Activated naive CD8-positive, alpha-beta T cell treated with anti-CD3 and anti-CD28 coated beads, Interleukin-2, amount 50 U/mL, for 16 hours (primary cell): ENCODE measurements at places on chromosomes 1 and 21.

- DNase-seq, result no peak
Observed at GRCh38 chr1:178527117-178527516, 14.2 kb downstream of the TEX35 start.

GRCh38 chr1:93681101-93681988, at the start of gene BCAR3:
Gene BCAR3, minus strand, starts transcription at chr1:93681837. Its CDS starts 6,907 bp downstream, at chr1:93674930.
- no peak for DNase-seq

DNA sequence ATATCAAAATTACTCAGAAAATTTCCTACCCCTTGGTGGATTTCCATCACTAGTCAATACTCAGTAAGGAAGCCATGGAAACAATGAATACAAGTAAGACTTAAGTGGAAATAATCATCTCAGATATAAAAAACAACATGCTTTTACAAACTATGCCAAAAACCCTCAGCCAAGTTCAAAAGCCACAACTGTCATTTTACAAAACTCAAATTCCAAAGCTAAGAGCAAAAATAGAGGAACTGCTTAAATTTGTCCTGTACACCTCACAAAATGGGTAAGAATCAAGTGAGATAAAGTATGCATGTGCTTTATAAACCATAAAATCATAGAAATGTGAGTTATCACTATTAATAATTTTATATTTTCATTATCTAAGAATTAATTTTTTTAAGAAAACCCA, 9.6 kb downstream of the TMCO1 start:
- DNase-seq, result no peak

DNA sequence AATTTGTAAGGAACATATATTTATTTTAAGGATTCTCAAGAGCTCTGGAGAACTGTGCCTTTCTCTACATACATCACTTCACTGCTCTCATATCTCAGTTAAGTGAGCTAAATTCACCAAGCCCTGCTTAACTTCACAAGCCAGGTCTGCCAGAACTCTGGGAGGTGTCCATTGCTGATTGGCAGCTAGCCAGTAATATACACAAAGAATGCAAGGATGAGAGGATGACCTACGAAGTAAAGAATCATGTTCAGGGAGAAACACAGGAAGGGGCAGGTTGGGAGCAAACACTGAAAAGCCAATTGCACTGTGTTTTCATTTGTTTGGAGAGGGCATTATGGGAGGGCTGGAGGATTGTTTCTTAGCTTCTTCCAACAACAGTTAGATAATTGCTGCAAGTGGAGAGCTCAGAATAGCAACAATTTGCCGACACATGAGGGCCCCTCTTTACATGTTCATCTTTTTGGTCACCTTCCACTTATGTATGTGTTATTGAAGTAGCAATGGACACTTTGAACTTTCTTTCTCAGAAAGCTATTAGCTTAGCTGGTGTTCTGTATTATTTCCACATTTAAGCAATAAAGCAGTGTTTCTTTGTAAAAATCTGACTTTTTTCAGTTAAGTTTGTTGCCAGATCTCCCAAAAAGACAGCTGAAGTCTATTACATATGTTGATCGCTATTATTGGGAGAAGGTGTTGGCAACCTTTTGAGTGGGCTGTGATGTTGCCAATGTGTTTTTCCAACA, 254.8 kb downstream of the LTN1 start:
- DNase-seq, result no peak

GRCh38 chr1:39427374-39427773, 64.1 kb upstream of the BMP8A start:
- DNase-seq, result no peak

GRCh38 chr1:156638189-156638985, 3.5 kb upstream of the BCAN start:
- DNase-seq, result no peak

DNA sequence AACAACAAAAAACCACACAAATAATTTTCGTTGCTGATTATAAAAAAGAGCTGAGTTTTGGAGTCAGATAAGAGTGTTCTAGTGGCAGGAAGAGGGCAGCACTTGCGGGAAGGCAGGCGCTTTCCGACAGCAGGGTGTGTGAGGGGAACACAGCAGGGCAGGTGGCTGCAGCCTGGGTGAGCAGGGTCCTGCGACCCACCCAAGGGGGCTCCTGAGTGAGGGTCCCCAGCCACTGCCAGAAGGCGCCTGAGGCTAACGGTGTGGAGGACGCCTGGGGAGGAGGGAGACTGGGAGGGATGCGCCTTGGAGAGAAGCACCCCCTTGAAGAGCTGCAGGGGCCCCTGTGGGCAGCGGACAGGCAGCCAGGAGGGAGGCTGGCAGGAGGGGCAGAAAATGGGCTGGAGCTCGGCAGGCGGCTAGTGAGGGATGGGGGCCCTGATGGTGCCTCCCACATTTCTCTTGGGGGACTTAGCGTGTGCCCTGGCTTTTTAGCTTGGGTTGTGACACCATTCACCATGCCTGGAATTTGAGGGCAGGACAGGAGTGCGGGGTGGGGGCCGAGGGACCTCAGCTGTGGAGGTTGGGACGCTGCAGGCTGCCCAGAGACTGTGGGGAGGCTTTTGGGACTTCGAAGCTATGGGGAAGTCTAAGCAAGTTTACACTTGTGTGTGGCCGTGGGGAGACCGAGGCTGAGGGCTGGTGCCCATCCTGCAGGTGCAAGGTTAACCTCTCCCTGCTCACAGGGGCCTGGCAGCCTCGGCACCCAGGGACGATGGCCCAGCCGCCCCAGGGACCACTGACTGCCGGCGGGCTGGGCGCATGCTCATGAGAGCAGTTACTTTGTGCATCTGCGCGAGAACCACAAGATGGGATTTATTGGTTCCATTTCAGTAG, 111.4 kb downstream of the SIK1 start:
- no peak for DNase-seq

- no peak for DNase-seq
Observed at GRCh38 chr1:43834280-43835081, 99.1 kb upstream of the ARTN start.

DNA sequence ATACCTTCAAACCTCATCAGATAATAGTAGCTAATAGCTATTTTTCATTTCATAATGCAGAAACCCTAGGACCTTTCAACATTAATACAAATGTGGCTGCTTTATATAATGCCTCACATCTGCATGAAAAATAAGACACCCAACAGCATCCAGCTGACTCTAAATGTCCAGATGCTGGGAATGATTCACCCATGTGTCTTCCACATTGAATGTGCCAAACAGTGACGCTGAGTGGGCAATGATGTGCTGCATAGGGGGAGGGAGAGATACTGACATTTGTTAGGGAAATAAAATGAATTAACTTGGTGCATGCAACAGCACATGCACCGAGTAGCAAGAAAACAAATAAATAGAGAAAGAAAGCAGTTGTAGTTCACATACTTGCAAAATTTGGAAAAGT, 199.3 kb downstream of the DSCAM start:
- no peak for DNase-seq

DNA sequence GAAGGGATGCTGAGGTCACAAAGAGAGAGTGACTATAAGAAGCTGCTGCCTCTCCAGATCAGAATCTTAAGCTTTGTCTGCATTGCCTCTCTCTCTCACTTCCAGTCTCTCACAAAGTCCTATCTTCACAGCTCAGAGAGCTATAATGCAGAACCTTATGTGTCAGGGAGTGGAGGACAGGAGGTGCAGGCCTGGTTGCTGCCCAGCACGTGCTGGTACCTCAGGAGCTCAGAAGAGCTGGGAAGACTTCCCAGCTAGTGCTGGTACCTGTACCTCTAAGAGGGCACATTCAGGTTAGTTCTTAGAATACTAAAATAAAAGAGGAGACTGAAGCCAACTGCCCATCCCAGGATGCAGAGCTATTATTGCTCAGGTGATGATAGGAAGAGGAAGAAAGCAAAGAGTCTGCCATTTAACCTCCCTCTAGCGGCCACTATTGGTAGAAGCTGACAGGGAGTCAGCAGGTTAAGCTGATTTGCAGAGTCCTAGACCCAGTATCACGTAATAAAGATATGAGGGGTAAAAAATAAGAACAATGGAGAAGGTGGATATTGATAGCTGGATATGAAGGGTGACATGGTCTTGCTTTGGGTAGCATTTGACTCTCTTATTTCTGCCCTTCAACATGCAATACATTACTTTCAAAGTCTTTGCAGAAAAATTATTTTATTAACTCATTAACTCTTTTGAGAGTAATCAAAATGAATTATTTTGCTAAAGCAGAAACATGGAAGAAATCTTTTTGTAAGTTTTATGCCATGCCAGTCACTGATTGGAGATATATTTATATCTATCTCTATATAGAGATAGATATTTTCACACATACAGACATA, 138.1 kb upstream of the HMCN1 start:
- peak; percentile 2 for DNase-seq

- DNase-seq, result no peak
Observed at GRCh38 chr1:94807742-94808491, 12.2 kb upstream of the SLC44A3 start.

GRCh38 chr1:5428351-5428750, 563.9 kb downstream of the NPHP4 start:
- no peak for DNase-seq

GRCh38 chr1:77421504-77422233, 139.8 kb downstream of the AK5 start:
- no peak for DNase-seq

DNA sequence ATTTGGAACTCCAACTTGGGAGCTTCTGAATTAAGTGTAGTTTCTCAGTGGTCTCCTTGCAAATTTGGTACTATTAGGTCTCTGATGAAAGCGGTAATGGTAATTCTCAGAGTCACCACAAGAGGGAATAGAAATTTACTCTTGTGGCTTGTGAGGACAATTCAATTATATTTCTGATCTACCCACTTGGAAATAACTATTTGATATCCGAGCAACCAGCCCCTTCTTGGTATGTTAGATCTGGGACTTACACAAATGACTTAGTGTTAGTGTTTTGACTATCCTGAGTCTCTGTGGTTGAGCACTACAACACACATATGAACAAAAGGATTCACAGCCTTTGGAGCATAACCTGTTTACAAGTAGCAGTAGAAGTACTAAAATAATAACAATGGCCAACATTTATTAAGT, 68.1 kb downstream of the RPS6KA1 start:
- DNase-seq, result no peak

DNA sequence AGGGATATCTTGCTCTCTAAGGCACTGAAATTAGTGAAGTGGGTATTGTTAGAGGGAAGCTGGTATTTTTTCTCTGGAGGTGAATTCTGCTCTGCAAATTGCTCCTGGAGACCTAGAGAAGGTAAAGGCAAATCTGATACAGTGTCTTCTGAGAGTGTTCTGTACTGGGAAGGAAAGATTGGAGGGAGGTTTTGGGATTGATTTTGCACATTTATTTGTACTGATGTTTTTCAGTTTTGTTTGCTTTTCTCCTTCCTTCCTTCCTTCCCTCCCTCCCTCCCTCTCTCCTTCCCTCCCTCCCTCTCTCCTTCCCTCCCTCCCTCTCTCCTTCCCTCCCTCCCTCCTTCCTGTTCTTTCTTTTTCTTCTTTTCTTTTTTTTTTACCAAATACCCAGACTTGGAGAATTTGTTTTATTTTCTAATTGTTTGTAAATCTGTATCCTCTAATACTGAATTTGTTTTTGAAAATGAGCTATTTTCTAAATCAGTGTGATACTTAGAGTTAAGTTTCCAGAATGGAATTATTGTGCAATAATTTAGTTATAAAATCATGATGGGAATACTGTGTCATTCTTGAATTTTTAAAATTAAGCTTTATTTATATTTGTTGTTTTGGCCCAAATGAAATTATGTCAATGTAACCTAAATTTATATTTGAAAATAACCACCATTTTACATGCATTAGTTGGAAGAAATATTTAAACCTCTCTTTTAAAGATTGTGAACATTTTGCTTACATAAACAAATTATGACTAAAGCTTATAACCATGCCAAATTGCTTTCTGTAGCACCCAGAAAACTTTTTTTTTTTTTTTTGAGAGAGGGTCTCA, 4.9 kb downstream of the CMPK1 start:
- no peak for DNase-seq

DNA sequence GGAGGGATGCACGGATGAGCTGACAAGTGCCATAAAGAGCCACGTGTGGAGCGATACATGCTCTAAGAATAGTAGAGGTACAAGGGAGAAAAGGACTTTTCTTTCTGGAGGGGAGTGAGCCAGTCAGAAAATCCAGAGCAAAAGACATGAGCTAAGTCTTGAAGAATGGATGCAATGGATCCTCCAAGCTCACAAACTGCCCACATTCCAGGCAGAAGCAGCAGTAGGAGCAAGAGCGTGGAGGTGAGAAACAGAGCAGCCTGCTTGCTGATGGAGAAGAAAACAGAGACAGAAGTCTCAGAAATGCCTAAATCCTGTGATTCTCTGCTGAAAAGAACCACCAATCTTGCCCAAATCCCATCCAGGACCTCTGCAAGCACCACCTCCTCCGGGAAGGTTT, 78.2 kb upstream of the RALGPS2 start:
- no peak for DNase-seq

GRCh38 chr1:215022741-215023141, 59.8 kb upstream of the KCNK2 start:
- DNase-seq, result no peak

DNA sequence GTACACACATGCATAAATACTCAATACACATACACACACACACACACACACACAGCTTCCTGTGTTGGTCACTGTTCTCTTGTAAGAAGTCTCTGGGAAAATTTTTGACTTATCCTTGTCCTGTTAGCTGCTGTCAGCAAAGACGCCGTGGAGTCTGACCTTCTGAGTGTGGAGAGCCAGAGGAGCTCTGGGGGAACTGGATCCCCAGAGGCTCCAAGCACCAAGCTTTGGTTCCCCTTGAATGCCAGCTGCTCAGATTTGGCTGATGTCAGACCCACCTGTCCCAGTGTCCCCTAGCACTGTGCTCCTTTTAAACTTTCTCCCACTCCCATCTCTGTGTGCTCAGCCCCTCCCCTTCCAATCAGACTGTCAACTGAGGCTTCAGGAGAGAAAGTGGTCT, 319.1 kb downstream of the CAMTA1 start:
- DNase-seq, result no peak

- no peak for DNase-seq
Observed at GRCh38 chr1:203278082-203278884, 27.0 kb upstream of the BTG2 start.

GRCh38 chr1:213987927-213988506, at the start of gene PROX1:
Gene PROX1, plus strand, starts transcription at chr1:213987973. Its CDS starts 8,563 bp downstream, at chr1:213996536.
- DNase-seq, result no peak

DNA sequence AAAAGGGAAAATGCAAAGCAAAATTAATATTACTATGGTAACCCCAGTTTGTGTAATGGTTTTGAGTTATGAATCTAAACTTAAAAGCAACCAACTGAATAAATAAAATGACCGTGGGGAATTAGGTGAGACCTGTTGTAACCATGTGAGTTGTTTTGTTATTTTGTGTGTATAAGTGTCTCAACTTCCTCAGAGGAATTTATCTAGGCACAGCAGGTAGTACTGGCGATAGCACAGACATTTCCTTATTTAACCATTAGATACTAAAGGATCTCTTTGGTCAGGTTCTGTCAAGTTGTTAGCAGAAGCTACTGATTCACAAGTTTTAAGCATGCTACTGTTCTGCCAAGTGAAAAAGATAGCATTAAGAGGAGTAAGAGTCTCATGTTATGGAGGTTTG, 39.3 kb upstream of the LRRC7 start:
- DNase-seq, result no peak
